Adipocyte (in vitro differentiated cells): ENCODE measurements at places on chromosomes 5 and 9.

DNA sequence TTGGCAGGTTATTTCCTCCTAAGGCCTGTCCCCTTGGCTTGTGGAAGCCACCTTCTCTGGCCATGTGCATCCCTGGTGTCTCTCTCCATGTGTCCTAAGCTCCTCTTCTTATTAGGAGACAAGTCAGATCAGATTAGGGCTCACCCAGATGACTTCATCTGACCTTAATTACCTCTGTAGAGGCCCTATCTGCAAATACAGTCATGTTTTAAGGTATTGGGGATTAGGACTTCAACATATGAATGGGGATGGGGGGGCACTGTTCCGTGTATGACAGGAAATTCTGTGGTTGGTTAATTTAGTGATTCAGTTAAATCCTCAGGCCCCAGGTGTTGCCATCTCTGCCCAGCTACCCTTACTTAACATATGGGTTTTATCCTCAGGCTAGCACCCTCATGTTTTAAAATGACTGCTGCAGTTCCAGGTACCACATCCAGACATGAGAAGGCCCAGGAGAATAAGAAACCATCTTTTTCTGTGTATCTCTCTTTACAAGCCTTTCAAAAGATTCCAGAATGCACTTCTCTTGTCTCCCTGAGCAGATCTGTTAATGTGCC lies 51.9 kb upstream of the RAI14 start:
- DNase-seq = no peak

DNA sequence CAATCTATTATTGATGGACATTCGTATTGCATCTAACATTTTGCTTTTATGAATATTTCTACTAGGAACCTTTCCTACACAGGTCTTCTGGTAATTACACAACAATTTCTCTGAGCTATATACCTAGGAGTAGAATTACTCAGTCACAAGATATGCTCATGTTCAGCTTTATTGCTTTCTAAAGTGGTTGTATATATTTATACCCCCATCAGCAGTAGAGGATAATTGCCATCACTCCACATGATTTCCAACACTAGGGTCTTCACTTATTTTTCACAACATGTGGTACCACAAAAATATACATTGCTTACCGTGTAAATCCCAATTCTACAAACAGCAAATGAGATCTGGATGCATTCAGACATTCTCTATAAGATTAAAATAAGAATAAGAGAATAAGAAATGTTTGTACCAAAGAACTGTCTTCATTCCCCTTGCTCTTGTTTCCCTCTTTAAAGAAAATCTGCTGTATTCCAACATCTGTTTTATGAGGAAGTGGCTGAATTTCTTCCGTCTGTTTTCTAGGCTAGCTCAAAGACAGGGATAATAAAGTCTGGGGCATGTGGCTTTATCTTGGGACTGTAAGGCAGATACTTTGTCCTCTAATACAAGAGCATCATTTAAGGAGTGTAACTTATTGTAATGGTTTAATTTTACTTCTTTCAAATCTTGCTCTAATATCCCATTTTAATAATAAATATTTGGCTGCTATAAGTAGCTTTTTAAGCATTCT lies 28.2 kb downstream of the ARL15 start:
- no peak for DNase-seq

DNA sequence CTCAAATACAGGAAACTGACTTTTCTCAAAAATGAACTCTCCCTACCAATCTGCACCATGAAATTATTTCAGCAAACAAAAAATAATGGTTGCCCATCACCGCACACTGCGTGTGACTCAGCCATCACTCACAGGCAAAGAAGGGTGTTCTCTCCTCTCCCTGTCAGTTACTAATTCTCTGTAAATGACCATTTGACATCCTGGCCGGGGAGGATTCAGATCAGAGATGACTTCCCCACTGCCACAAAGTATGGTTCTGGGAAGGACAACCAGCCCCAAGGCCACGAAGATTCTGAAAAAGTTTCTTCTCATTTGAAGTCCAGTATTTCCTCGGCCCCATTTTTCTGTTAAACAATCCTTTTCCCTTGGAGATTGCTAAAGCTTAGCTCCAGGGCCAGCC lies 199.4 kb downstream of the AUH start:
- peak; percentile 27 for DNase-seq

DNA sequence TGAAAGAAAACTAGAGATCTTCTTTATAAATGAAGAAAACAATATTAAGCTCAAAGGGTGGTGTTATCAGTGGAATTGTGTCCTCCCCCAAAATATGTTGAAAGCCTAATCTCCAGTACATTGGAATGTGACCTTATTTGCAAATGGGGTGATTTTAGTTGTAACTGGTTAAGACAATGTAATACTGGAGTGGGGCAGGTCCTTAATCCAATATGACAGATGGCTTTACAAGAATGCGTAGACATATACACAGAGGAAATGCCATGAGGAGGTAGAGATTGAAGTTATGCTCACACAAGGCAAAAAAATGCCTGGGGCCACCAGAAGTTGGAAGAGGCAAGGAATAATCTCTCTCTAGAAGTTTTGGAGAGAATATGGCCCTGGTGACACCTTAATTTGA lies 13.7 kb upstream of the TRIM32 start:
- peak; percentile 70 for DNase-seq

DNA sequence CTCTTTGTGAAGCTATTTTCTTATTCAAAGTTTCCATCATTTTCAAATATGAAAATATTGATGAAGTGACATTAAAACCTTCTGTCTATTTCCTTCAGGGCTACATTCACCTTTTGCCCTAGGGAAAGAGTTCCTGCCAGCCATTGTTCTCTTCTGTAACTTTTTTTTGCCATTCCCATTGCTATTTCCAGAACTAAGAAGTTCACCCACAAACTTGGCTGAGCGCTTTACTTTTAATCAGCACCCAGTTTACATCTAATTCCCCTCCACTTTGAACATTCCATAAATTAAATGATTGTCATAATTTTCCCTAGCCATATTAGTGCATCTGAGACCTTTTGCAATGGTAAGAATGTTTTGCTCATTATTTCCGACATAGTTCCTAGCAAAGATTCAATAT lies 4.4 kb downstream of the IL33 start:
- DNase-seq = no peak
